ENCODE measurements at places on chromosomes 16 and 17.

GRCh38 chr17:81487487-81488275 lies 24.9 kb downstream of the ACTG1 start:
- DNase-seq = peak; percentile 92

DNA sequence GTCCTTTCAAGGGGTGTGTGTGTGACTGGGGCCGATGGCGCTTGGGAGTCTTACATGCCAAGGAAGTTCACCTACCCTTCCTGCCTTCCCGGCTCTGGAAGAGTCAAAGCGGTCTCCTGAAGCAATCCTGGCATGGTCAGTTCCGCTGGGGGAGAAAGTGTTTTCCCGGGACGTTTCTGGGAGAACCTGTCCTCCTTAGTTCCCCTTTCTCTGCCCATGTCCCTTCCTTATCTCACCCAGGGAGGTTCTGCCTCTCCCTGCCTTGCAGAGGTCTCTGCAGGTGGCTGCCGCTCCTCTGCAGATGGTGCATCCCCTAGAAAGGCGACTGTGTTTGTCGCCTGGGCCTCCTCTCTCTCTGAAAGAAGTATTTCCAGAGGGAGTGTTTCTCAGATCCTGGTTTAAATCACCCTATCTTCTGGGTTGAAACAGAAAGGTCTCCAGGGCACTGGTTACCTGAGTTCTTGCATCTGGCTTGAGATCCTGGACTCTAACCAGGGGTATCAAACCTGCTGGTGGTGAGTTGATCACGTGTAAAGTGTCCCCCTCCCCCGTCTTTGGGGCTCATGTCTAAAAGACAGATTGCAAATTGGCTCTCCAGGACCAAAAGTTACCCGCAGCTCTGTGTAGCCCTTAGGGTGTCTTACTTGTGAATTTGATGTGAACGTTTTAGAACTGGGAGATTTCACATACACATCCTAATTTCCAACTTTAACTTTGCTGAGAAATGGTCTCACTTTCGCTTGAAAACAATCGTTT lies 1.9 kb downstream of the PRKCB start:
- DNase-seq = no peak

- peak; percentile 37 for DNase-seq
Observed at GRCh38 chr17:80881306-80881705, 110.3 kb upstream of the CHMP6 start.

GRCh38 chr16:54504372-54504771 lies 217.8 kb upstream of the IRX3 start:
- no peak for DNase-seq

All from posterior vena cava (tissue), 2 donors.